ENCODE measurements at places on chromosomes 7 and 10.

GRCh38 chr10:89887406-89887805 lies 186.0 kb downstream of the KIF20B start:
- no peak for DNase-seq

DNA sequence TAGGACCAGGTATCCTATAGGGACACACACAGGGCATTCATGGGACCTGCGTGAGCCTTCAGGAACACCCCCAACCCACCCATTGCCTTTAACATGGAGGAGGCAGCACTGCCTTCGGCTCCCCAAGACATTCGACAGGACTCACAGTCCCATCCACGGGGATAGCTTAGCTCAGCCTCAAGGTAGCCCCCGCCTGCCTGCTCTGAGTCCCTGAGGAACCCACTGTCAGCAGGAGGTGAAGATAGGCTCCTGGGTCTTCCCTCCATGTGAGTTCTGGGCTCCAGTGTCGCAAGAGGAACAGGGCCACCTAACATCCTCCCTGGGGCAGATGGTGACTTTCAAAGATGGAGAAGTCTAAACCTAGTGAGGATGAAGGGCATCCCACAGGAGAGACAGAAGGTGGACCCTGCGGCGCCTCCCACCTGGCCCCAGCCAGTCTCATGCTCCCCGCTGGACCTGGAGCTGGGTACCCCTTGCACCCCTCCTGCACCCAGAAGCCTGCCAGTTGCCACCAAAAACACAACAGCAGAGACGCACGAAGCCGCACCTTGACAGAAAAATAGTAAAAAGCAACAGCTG lies 4.9 kb upstream of the ADIRF start:
- DNase-seq: no peak

GRCh38 chr7:84248267-84248666 lies 53.7 kb upstream of the SEMA3A start:
- no peak for DNase-seq

DNA sequence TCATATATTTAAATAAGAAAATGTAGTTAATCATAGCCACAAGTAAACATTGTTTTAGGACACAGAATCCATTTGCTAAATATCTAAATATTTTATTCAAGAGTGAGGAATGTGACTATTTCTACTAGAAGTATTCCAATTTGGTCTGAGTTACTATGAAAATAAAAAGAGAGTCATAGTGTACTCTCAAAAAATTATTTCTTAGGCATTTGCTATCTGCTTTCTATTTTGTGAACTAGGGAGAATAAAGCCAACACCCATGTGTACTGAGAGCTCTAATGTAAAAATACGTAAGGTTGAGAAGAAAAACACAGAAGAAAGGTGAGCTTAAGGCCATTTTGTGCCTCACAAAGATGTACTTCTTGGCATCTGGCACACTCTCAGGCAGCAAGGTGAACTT lies 38.3 kb downstream of the PRTFDC1 start:
- no peak for DNase-seq

DNA sequence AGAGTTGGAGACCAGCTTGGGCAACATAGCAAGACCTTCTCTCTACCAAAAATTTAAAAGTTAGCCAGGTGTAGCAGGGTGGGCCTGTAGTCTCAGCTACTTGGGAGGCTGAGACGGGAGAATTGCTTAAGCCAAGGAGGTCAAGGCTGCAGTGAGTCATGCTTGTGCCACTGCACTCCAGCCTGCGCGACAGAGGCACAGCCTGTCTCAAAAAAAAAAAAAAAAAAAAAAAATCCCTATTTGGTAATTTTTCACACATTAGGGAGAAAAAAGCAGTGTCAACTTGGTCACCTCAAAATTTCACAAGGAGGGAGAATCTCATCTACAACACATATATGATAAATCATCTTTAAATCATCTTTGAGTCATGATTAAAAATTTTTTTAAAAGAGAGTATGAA lies 6.4 kb upstream of the ZNF398 start:
- no peak for DNase-seq

DNA sequence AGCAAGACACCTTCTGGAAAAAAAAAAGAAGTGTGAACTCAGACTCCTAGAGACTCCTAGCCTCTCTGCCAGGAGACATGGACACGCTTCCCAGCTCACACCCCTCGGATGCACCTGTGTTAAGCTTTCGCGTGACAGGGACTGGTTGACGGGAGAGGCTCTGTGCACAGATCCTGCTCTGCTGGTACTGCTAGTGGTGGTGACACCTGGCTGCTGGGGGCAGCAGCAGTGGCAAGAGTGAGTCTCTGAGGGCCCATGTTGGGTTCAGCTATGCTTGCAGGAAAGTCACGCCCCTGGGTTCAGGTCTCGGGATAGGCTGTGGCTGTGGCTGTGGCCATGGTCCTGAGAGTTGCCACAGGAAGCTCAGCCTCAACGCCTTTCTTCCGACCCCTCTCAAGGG lies 81.1 kb downstream of the XRCC2 start:
- no peak for DNase-seq

DNA sequence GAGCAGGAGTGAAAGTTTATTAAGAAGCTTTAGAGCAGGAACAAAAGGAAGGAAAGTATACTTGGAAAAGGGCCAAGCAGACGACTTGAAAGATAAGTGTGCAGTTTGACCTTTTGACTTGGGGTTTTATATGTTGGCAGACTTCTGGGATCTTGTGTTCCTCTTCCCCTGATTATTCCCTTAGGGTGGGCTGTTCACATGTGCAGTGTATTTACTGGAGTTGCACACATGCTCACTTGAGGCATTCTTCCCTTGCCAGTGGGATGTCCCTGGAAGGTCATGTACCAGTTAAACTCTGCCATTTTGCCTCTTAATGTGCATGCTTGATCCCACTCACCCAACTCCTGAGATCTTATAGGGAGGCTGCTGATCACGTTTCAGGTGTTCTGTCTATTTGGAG lies 23.4 kb upstream of the ARHGAP12 start:
- no peak for DNase-seq

DNA sequence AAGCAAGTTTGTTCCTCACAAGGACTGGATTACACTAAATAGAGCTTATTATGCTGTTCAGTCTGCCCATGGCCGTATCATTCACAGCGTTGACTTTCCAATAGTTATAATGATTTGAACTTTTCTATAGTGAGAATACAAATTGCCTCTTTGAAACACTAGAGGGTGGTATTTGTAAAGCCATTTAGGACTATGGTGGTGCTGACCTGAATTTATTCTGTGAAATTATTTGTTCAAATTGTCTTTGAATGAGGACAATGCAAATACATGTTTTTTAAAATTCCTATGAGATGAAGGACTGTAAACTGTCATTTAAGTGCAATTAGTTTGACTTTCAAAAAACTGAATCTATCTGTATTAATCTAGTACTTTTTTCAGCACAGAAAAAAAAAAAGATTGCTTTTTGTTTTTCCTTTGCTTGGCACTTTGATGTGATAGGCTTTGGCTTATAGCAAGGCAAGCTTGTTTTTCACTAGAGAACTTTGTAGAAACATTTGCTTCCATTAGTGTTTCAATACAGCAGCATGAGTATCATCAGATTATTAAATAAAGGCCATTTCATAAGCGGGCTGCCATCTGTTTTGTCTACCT lies 122.7 kb upstream of the TMEM229A start:
- DNase-seq: no peak

DNA sequence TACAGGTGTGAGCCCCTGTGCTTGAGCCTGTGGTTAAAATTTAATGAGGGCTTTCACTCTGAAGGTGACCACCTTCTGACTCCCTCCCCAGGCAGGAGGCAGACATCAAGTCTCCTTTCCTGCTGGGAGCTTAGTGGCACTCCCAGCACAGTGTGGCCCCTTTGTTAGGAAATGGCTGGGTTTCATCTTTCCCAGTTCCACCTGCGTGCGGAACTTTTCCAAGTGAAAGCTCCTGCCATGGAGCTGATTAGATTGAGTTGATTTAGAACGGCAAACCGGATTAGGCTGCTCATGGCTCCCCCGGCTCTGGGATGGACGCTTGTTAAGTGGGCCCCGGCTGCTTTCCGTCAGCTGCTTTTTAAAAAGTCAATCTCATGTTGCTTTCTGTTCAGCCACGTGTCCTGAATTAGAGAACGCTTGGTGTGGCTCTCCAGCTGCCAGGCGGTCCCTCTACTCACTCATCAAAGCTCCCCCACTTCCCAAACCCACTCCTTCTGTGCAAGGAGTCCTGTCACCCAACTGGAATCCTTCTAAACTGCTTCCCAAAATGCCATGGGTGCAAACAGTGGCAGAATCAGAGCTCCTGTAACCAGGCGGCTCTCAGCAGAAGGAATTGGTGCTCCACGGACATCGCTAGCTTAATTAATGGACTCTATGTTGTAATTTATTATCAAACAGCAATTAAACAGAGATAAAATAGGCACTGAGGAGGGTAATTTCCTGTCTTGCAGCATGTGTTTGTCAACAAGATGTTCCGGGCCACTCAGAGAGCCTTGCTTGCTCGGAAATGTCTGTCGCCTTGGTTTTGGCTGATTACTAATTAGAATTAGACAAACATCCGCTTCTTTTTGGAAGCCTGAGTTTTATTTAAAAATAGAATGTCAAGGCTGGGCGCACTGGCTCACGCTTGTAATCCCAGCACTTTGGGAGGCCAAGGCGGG lies 551.2 kb downstream of the GALNT17 start:
- DNase-seq: no peak

DNA sequence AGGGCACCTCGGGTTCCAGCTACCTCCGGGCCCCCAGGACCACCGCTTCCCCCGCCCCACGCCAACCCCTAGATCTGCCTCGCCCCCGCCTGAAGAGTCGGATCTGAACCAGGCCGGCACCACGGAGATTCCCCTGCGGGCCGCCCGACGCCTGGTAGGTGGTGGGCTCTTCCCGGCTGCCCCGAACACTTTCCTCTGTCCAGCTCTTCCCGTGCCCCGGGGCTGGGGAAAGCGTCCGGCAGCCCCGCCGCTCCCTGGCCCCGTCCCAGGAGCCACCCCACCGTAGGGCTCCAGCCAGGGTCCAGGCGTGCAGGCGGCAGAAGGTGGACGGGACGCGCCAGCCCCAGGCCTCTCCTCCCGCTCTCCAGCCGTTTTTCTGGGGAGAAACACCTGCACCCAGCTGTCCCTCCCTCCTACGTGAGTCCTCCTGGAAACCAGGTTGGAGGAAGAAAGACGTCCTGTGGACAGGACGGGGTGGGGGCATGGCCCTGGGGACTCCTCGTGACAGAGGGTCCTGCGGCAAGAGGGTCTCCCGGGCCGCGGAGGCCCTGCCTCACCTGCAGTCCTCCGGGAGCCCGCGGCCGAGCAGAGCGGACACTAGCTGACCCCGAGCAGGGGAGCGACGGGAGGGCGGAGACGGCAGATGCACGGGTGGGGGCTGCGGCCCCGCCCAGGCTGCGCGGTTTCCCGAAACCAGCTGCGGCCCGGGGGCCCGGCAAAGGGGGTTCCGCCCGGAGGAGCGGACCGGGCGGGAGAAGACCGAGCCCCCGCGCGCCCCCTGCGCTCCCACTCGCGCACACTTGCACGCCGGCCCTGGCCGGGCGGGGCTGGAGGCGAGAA lies at the start of gene TMEM176B:
TSS of gene TMEM176B (minus strand) at position 624 of the 840 bp plus-strand sequence. CDS start 3,795 bp downstream, outside the sequence.
- DNase-seq: no peak

DNA sequence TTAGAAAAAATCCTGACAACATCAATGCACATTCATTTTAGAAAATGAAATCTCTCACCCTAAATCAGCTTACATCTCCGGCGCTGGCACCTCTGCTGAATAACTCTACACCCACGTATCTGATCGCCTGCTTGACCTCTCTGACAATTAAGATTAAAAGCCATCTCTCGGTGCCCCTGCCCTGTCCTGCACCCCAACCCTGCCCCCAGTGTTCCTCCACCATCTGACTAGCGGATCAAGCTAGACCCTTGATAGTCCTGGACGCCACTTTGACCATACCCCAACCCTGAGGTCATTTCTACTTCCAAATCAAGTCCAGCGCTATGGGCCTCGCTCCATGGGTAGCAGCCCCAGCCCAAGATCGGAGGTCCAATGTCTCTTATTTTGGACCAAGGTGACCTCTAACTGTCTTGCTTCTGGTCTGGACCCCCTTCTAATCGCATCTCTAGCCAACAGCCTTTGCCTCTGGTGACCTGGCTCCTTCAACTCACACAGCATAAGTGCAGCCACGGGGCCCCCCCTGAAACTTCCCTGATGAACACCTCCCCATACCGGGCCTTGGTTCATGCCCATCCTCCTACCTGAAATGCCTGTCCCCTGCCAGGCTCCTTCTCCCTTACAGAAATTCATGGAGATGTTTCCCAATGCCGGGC lies 28.5 kb downstream of the BTBD16 start:
- no peak for DNase-seq

DNA sequence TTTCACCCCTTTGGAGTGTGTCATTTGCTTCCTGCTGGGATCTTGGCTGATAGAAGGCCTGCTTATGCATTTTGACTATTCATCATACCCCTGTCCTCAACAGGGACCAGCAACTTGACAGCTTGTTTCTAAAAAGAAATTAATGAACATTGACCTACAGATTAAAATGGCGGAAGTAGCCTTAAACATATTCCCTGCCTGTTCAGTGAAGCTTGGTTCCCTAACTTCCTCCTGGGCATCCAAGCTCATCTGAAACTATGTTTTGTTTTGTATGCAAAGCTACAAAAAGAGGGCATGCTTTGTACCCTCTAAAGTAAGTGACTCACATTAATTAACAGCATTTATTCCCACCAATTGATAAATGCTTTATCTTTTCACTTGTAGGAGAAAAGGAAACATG lies 26.8 kb upstream of the CDK14 start:
- no peak for DNase-seq

- DNase-seq: no peak
Measured at GRCh38 chr10:56632537-56632936, 271.5 kb upstream of the ZWINT start.

DNA sequence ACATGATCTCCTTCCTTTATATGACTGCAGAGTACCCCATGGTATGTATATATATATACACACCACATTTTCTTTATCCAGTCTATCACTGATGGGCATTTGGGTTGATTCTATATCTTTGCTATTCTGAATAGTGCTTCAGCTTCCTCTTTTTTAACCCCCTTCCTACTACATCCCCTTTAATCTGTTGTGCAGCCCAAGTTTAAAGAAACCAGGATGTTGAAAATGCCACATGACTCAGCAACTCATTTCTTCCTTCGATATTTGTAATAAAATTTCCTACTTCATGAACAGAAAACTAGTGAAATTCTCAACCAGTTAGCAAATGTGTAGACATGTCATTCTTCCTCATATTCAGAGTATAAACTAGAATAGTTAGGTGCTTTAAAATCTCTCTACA lies 1245.7 kb upstream of the SORCS1 start:
- DNase-seq: no peak

GRCh38 chr7:93015101-93015778 lies 102.5 kb downstream of the SAMD9 start:
- DNase-seq: no peak

GRCh38 chr10:28111712-28112111 lies 112.8 kb upstream of the ODAD2 start:
- no peak for DNase-seq
